Natural killer cell (primary cell): ENCODE measurements at places on chromosomes 3 and 15. TPM values are rescaled to one million over a fixed set of nuclear protein-coding genes. Genes with fewer than 3 reads are reported as not detected.

Gene ACAN
- total RNA-seq = not detected

DNA sequence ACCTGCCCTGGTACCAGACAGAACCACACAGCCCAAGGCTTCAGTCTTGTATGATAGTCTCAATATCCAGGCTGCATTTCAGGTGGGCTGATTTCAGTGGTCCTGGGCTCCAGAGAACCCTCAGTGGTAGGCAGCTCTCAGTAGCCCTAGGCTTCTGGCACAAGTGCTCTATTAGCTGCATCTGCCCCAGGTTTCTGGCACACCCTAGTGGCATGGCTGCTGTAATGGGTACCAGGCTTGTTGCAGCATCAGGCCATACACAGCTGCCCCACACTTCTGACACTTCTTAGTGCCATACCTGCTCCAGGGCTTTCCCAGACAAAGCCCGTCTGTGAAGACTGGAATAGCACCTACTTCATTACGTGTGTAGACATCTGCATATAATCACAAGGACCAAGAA, 1062.2 kb upstream of the EPHA6 start:
- no peak overlapping the region for H3K4me3 ChIP-seq
- H3K36me3 ChIP-seq = no peaks in the 10 kb centered on the region
- H3K27me3 ChIP-seq = no peaks in the 10 kb centered on the region
- no peak overlapping the region for H3K27ac ChIP-seq
- no peak for DNase-seq
- no peaks in the 10 kb centered on the region for H3K4me1 ChIP-seq

- H3K27ac ChIP-seq = no peak overlapping the region
Measured at GRCh38 chr15:71301958-71302621, 186.8 kb downstream of the THSD4 start.

DNA sequence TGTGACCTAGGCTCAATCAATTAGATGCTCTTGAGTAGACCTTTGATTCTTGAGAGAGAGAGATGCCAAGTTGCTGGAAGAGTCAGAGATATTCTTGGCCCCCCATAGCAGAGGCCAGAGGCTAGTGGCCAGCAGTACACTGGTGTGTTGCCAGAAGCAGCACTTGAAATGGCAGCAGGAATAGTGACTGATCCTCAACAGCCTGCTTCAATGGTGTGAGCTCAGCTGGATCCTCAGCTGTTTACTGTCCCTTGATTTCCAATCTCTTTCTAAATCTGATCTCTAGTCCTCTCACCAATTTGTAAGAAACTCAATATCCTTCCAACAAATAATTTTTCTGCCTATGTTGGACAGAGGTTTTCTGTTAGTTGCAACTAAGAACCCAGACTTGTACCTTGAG, 170.3 kb upstream of the CCDC54 start:
- H3K4me3 ChIP-seq = no peak overlapping the region
- H3K36me3 ChIP-seq = no peaks in the 10 kb centered on the region
- no peaks in the 10 kb centered on the region for H3K4me1 ChIP-seq
- no peaks in the 10 kb centered on the region for H3K27me3 ChIP-seq
- no peak for DNase-seq
- no peak overlapping the region for H3K27ac ChIP-seq

- no peaks in the 10 kb centered on the region for H3K4me1 ChIP-seq
- H3K27ac ChIP-seq = no peak overlapping the region
- H3K4me3 ChIP-seq = no peak overlapping the region
- no peak for DNase-seq
- H3K27me3 ChIP-seq = no peaks in the 10 kb centered on the region
Measured at GRCh38 chr3:171874879-171875278, 31.7 kb downstream of the TMEM212 start.

DNA sequence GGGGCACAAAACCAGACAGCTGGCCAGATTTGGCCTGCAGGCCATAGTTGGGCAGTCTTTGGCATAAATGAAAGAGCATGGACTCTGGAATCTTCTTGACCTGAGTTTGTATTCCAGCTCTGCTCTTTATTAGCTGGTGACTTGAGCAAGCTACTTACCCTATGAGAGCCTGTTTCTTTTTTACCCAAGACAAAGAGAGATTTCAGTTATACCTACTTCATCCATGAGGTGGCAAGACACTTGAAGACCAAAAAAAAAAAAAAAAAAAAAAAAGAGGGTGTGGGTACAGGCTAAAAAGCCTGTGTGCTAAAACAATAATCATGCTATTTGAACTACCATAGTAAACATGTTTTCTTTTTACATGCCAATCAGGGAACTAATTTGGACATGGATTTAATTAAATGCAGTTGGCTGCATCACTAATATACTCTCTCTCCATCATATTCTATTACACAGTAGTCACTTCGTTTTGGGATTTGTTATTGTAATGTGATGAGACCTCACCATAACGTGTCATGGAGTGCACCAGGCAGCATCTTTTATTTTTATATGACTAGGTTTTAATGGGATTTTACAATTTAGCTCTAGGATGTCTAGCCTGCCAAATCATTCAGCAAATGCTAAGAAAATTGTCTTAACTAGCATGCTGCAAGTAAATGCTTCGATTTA, 109.2 kb upstream of the FHIT start:
- no peak overlapping the region for H3K4me3 ChIP-seq
- no peaks in the 10 kb centered on the region for H3K4me1 ChIP-seq
- no peak for DNase-seq
- no peak overlapping the region for H3K27ac ChIP-seq
- H3K27me3 ChIP-seq = no peaks in the 10 kb centered on the region

- DNase-seq = peak; percentile 23
- peak overlapping the region; percentile 77 for H3K27ac ChIP-seq
- peaks cover 28% of the 10 kb centered on the region for H3K4me1 ChIP-seq
- peaks cover 7% of the 10 kb centered on the region for H3K36me3 ChIP-seq
Measured at GRCh38 chr3:150635076-150635475, 32.0 kb downstream of the SELENOT start.

- no peak for DNase-seq
- no peaks in the 10 kb centered on the region for H3K36me3 ChIP-seq
- no peak overlapping the region for H3K27ac ChIP-seq
- H3K4me3 ChIP-seq = no peak overlapping the region
- no peaks in the 10 kb centered on the region for H3K4me1 ChIP-seq
- H3K27me3 ChIP-seq = no peaks in the 10 kb centered on the region
Measured at GRCh38 chr3:176566757-176567156, 630.5 kb downstream of the TBL1XR1 start.

Gene SCG3
- not detected for total RNA-seq

Gene GOLGA6L7
- total RNA-seq = not detected

Gene SCG5
- not detected for total RNA-seq
